G401 (cell line): ENCODE measurements at places on chromosomes 3 and 15. TPM values are rescaled to one million over a fixed set of nuclear protein-coding genes. Genes with fewer than 3 reads are reported as not detected.

DNA sequence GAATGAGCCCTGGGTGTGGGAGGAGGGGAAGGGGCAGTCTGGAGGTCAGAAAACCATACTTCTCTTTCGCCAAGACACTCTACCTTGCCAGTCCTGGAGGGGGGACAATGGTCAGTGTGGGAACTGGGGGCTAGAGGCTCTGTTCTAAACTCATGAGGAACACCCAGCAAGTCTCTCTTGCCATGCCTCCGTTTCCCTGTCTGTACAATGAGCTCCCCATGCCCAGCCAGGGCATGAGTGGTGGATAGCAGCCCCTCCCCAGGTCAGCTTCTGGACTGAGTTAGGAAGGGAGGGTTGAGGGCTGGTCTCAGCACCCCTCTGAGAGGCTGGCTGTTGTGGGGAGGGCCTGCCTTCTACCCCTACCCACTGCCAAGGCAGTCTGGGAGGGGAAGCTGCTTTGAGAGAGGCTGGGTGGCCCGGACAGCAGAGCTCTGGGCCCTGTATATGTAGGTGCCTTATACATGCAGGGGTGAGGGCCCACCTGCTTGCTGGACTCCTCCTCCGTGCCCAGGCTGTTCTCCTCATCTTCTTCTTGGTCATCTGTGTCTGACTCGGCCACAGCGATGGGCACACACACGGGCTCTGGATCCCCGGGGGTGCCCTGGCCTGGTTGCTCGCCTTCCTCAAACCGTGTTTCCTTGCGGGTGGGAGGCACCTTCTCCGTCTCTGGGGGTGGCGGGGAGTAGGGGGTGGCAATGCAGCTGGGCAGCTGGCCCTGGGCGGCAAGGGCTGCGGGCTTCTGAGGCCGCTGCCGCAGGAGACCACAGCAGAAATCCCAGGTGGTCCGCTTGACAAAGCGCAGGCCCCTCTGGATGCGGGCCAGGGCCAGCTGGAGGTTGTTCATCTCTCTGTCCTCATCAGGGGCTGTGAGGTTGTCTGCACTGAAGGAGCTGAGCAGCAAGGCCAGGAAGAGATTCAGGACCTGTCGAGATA, 68.8 kb downstream of the SCN5A start:
- DNase-seq, result no peak

DNA sequence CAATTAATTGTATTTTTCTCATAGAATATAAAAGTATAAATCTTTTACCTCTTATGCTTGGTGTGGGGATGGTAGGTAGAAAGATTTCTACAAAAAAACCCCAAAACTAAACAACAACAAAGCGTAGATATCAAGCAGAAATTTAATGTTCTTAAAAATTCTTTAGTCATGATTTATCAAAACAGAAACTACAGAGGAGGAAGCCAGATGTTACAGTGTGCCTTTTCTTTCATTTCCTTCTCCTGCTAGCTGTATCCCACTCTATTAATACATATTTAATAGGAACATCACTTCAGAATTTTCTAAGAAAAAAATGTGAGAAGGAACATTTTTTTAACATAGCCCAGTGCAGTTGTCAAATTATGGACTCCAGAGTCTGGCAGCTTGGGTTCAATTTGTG, 420.6 kb downstream of the TUSC7 start:
- no peak for DNase-seq

- DNase-seq, result no peak
Measured at GRCh38 chr3:155619118-155619915, 125.6 kb downstream of the PLCH1 start.

DNA sequence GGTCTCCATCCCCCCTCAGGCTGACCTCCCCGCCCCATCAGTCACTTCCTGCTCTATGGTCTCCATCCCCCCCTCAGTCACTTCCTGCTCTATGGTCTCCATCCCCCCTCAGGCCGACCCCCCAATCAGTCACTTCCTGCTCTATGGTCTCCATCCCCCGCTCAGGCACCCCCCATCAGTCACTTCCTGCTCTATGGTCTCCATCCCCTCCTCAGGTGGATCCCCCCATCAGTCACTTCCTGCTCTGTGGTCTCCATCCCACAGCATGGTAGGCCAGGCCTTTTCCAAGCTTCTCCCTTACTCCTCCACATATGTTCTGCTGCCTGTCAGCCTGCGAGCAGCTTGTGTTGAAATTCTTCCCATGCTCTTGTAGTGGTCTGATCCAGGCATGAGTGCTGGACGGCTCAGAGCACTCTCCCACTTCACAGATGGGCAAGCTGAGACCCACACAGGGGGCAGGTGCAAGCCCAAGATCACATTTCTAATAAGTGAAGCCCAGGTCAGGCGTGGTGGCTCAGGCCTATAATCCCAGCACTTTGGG, 36.8 kb downstream of the BDH1 start:
- DNase-seq, result no peak

DNA sequence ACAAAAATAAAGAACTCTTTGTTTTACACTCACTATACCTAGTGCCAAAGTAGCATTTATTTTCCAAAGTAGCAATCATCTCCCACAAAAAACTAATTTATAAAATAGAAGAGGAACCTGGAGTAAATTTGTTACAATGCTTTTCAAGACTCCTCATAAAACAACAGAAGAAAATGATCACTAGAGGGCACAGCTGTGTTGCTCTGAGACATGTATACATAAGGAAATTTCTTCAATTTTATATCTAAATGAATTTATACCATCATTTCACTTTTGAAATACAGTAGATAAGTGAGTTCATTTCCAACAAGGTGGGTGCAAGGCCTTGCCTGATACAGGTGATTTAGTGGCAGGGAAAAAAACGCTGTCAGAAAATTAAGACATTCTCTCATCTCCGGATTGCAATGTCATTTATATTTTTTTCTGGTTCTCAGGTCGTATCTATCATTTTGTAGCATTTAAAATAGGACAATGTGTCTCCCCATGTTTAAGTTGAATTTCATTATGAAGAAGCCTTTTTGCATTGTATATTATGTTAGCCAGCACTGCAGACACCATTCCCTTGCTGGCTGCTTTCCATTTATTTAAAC, 25.3 kb upstream of the ARHGEF26 start:
- DNase-seq, result no peak

- DNase-seq, result no peak
Measured at GRCh38 chr15:73403171-73403570, 34.4 kb upstream of the HCN4 start.

CAND2 gene
- 19.2 and 20.2 TPM in 2 replicates for total RNA-seq
